ENCODE measurements at places on chromosomes 12 and 14. TPM values are rescaled to one million over a fixed set of nuclear protein-coding genes. Genes with fewer than 3 reads are reported as not detected.

GLI1 gene
- 20.6 TPM for total RNA-seq

GRCh38 chr14:44609201-44609600 is 102.1 kb upstream of the FSCB start:
- H3K27ac ChIP-seq = no peak overlapping the region
- no peak for DNase-seq
- H3K4me3 ChIP-seq = no peak overlapping the region
- H3K36me3 ChIP-seq = no peaks in the 10 kb centered on the region

DNA sequence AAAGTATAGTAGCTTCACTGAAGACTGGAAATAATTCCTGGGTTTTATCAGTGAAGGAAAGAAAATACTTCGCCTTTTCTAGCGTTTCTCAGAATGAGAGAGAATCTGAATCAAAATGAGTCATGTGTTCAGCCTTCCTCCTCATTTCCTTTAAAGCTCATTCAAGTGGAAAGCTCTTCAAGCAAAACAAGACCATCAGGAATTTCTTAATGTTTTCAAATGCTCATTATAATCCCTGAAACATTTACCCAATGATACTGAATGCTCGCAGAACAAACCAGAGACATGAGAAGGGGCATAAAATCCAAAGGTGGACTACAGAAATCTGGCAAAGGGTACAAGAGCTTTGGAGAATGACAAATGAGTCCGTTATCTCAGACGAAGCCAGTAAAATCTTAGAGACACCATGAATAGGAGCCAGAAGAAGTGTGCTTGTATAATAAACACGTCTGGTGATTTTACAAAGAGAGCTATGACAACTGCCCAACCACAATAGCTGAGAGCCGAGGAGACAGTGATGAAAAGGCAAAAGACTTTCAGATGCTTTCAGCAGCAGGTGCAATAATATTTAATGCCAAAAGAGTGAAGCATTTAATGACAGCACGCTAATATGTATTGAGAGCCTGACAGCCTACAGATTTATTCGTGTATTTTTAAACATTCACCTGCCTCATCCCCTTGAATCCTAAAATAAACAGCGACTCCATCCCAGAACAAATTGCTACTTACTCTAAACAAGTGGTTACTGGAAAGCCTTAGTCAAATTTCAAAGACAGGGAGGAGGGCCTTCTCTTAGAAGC is 19.0 kb downstream of the SPRING1 start:
- DNase-seq = no peak
- H3K36me3 ChIP-seq = peaks cover 7% of the 10 kb centered on the region
- H3K4me1 ChIP-seq = no peaks in the 10 kb centered on the region
- no peak overlapping the region for H3K4me3 ChIP-seq
- no peaks in the 10 kb centered on the region for H3K27me3 ChIP-seq
- H3K27ac ChIP-seq = no peak overlapping the region

CS gene
- 243 TPM for total RNA-seq

GRCh38 chr12:45994736-45995135 is 4.4 kb upstream of the SCAF11 start:
- no peaks in the 10 kb centered on the region for H3K27me3 ChIP-seq
- no peak for DNase-seq
- no peak overlapping the region for H3K4me3 ChIP-seq
- peaks cover 2% of the 10 kb centered on the region for H3K4me1 ChIP-seq

- H3K36me3 ChIP-seq = no peaks in the 10 kb centered on the region
- H3K4me3 ChIP-seq = no peak overlapping the region
- no peaks in the 10 kb centered on the region for H3K27me3 ChIP-seq
- H3K27ac ChIP-seq = no peak overlapping the region
- DNase-seq = no peak
Observed at GRCh38 chr14:102760496-102761193, 16.6 kb upstream of the TRAF3 start.

GRCh38 chr12:79689477-79690141 is 1.2 kb downstream of the PAWR start:
- peak overlapping the region; percentile 79 for H3K27ac ChIP-seq
- H3K36me3 ChIP-seq = no peaks in the 10 kb centered on the region
- no peaks in the 10 kb centered on the region for H3K27me3 ChIP-seq
- peaks cover 12% of the 10 kb centered on the region for H3K4me1 ChIP-seq

GRCh38 chr14:84804468-84804867 is 725.5 kb upstream of the FLRT2 start:
- no peaks in the 10 kb centered on the region for H3K4me1 ChIP-seq
- no peaks in the 10 kb centered on the region for H3K36me3 ChIP-seq
- no peak overlapping the region for H3K27ac ChIP-seq
- no peak for DNase-seq
- no peaks in the 10 kb centered on the region for H3K27me3 ChIP-seq
- H3K4me3 ChIP-seq = no peak overlapping the region

DNA sequence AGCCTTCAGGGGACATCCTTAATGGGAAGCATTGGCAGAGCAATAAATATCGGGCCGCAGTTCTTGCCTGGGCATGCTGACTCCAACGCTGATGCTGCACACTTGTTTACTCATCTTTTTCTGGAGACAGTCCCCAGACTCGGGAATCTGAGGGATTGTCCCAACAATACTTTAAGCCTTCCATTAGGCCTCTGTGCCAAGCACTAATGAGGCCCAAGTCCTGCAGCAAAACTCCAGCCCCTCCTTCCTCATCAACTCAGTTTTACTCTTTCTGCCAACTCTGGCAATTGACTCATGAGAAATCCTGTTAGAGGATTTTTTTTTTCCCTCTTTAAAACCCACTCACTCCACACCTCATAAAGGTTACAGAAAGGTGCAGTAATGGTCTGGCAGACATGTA is 233.4 kb upstream of the PELI2 start:
- H3K27ac ChIP-seq = no peak overlapping the region
- DNase-seq = no peak
- H3K4me1 ChIP-seq = peaks cover 4% of the 10 kb centered on the region
- H3K27me3 ChIP-seq = no peaks in the 10 kb centered on the region
- no peaks in the 10 kb centered on the region for H3K36me3 ChIP-seq

CAPS2 gene
- total RNA-seq = 3.8 TPM

GRCh38 chr14:99159341-99160340 is 112.4 kb downstream of the BCL11B start:
- no peak overlapping the region for H3K27ac ChIP-seq
- no peaks in the 10 kb centered on the region for H3K36me3 ChIP-seq
- no peaks in the 10 kb centered on the region for H3K27me3 ChIP-seq
- H3K4me1 ChIP-seq = no peaks in the 10 kb centered on the region

REM2 gene
- total RNA-seq = 1.1 TPM

DNA sequence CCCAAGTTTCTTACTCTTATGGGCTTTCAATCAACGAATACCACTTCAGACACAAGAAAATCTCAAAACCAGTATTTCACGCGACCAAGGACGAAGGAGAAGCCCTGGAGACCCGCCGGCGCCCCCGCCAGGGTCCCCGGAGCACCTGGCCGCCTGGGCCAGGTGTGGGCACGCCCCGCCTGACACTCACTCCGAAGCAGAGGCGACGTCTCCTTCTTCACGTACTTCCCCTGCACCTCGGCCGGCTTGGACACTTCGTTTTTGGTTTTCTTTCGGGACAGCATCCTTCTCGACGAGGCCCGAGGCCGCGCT is 466 bp downstream of the SAV1 start:
- peaks cover 9% of the 10 kb centered on the region for H3K4me1 ChIP-seq
- H3K4me3 ChIP-seq = peak overlapping the region; percentile 97
- H3K27ac ChIP-seq = peak overlapping the region; percentile 91
- peaks cover 12% of the 10 kb centered on the region for H3K36me3 ChIP-seq
- DNase-seq = no peak

DNA sequence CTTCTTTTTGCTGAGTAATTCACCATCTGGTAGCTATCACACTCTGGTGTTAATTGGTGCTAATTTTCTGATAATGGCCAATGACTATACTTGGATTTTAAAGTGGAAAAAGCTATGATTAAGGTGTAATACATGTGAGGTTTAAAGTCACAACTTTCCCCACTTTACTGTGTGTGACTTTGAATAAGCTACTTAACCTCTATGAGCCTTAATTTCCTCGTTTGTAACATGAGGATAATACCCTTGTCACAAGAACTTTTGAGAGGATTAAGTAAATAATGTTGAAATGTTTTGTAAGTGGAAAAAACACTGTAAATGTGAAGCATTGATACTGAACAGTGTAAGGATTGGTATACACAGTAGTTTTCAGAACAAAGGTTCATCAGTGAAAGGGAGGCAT is 65.3 kb downstream of the MSRB3 start:
- no peak overlapping the region for H3K4me3 ChIP-seq
- no peaks in the 10 kb centered on the region for H3K27me3 ChIP-seq
- H3K27ac ChIP-seq = no peak overlapping the region

CYP27B1 gene
- total RNA-seq = 3.3 TPM

DNA sequence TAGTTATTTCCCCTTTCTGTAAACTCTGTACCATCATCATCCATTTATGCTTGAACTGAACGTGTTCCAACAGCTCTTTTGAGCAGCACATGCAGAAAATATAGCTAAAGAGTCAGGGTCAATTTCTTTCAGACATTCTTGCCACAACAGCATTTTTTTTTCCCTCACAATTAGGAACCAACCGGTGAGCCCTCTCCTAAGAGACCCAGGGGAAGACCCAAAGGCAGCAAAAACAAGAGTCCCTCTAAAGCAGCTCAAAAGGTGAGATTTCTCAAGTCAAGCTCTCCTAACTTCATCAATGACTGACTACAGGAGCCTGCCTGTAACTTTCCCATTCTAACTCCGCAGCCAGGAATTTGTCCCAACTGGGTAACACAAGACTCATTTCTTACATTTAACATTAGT is 3.5 kb downstream of the HMGA2 start:
- DNase-seq = no peak
- no peak overlapping the region for H3K27ac ChIP-seq
- H3K36me3 ChIP-seq = no peaks in the 10 kb centered on the region

- H3K27me3 ChIP-seq = no peaks in the 10 kb centered on the region
- H3K4me1 ChIP-seq = no peaks in the 10 kb centered on the region
- DNase-seq = no peak
Observed at GRCh38 chr12:90945070-90945649, 9.8 kb downstream of the CCER1 start.

DYRK2 gene
- total RNA-seq = 34.9 TPM

ATP5F1B gene
- total RNA-seq = 930 TPM

All from H1 (cell line).